ENCODE measurements at places on chromosomes 2 and 18.

DNA sequence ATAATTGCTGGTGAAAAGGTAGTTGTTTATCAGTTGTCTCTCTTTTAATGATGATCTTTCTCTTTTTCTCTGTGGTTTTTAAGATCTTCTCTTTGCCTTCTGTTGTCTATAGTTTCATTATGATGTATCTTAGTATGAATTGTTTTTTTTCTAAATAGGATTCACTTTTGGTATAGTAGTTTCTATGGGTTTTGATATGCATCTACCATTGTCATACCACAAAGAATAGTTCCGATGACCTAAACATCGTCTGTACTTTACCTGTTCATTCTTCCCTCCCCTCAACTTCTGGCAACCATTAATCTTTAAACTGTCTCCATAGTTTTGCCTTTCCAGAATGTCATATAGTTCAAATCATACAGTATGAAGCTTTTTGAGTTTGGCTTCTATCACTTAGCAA lies 19.6 kb downstream of the RDH14 start:
- no peak for DNase-seq

- DNase-seq = no peak
These were observed 336.6 kb downstream of the EN1 start for GRCh38 chr2:118510807-118511206.

- no peak for DNase-seq
These were observed 96.6 kb upstream of the NOSTRIN start for GRCh38 chr2:168705534-168706470.

GRCh38 chr2:26471289-26471688 lies 6.6 kb downstream of the OTOF start:
- DNase-seq = no peak

- no peak for DNase-seq
These were observed 7.8 kb downstream of the ATG4B start for GRCh38 chr2:241645056-241645914.

GRCh38 chr2:55962915-55963314 lies 39.3 kb upstream of the EFEMP1 start:
- no peak for DNase-seq

DNA sequence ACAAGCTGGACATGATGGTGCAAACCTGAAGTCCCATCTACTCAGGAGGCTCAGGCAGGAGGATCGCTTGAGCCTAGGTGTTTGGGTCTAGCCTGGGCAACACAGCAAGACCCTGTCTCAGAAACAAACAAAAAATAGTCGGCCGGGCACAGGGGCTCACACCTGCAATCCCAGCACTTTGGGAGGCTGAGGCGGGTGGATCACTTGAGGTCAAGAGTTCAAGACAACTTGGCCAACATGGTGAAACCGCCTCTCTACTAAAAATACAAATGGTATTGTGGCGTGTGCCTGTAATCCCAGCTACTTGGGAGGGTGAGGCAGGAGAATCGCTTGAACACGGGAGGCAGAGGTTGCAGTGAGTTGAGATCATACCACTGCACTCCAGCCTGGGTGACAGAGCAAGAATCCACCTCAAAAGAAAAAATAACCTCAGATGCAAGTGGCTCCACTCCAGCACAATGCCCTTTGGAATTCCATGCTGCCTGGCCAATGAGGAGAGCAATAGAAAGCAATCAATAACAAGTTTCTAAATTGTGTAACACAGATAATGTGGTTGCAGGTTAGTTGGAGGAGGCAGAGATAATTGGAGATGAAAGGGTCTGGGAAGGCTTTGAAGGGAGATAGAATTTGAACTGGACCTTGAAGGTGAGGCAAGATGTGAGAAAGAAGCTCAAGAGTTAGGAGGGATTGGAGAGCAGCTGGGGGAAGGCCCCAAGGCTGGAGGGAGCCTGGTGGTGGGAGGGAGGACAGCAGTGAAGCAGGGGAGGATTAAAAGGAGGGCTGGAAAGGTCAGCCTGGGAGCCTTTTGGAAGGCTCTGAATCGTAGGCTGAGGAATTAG lies 6.0 kb downstream of the TTC31 start:
- DNase-seq = no peak

GRCh38 chr18:8241731-8242130 lies 367.5 kb upstream of the RAB12 start:
- no peak for DNase-seq

- no peak for DNase-seq
These were observed 186.8 kb upstream of the DOK6 start for GRCh38 chr18:69213842-69214241.

GRCh38 chr2:161049559-161049958 lies 110.7 kb upstream of the TANK start:
- no peak for DNase-seq

DNA sequence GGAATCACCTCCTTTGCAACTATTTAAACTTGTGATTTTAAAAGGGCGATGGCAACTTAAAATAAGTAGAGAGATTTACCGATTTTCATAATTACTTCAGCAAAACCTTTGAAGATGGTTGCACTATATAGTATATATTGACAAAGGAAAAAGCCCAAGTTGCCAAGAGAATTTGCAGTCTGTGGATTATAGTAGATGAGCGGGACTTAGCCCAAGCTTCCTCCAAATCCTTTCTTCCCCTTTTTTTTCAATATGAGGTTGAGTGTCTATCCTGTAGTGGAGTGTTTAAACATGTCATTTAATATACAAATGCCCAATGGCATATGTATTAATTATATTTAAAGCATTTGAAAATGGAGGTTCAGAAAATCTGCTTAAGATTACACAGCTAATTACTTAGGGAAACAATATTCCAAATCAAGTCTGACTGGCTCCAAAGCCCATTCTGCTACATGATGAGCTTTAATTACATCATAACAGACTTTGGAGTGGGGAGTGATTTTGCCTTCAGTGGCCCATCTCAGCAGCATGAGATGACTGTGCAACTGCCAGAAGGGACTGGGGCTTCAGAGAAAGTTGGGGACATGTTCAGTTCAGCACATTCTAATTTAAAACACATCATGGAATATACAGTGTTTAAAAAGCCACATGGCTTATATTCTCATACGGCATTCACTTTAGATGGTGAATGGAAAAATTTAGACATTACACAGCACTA lies 73.2 kb downstream of the COL3A1 start:
- no peak for DNase-seq

GRCh38 chr2:38978296-38978903 lies 88.7 kb downstream of the ARHGEF33 start:
- DNase-seq = no peak

DNA sequence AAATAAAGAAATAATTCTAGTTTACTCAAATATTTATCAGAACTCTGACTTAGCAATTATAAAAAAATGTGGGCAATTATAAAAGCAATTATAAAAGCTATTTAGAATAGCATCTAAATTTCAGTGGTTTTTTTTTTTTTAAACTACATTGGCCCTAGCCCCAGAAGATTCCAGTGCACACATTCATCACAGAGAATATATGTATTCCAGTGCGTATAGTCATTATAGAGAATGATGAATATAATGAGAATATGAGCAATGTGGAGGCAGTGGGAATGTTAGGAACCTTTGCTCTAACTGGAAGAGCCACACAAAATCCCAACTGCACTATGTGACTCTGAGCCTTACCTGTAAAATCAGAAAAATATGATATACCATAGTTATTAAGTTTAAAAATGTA lies 10.5 kb downstream of the MAP3K2 start:
- no peak for DNase-seq

GRCh38 chr2:67389286-67389685 lies 7.8 kb upstream of the ETAA1 start:
- DNase-seq = no peak

- DNase-seq = no peak
These were observed 28.0 kb upstream of the SLC35F6 start for GRCh38 chr2:26735883-26736588.

GRCh38 chr2:171595456-171595855 lies 73.2 kb downstream of the CYBRD1 start:
- DNase-seq = no peak

DNA sequence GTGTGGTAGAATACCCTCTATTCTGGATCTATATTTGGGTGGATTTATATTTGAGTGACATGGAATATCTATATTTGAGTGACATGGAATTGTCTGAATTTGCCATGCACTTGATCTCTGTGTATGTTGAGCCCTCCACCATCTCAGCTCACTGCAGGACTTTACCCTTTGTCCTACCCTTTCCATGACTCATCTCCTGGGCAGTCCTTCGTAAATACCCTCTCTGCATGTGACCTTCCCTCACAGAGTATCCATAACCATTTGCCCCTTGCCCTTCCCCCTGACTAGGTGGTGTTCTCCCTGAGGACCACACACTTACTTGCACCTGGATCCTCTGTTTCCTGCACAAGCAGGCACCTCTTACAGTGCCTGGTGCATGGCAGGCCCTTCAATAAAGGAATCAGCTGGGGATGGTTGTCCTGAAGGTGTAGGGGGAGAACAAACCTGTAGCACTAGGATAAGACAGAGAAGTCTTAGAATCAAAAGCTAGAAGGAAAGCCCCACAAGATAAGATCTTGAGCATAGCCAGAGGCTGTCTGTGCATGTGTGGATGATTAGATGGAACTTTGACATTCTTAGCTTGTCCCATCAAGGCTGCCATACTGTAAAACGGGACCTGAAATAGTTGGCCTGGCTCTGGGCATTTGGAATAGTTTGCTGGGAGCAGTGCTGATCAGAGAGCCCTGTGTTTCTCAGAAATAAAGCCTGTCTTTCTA lies 230.4 kb downstream of the FHOD3 start:
- DNase-seq = no peak

DNA sequence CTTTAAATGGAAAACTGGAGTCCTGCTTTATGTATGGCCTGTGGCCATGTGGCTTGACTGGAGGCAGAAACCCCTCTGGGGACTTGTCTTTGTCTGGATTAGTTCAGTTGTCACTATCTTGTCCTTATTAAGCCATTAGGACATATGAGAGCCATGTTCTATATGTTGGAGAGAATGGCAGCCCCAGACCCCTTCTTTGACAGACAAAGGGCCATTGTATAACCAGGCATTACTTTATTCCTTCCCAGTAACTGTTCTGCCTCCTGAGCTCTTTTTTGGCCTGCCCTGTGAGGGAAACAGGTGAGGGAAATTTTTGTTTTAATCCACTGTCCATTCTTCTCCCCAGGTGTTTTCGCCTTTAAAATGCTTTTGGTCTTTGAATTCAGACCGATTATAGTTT lies 43.3 kb downstream of the FSHR start:
- no peak for DNase-seq

- no peak for DNase-seq
These were observed 5.6 kb upstream of the SP9 start for GRCh38 chr2:174328961-174329715.

DNA sequence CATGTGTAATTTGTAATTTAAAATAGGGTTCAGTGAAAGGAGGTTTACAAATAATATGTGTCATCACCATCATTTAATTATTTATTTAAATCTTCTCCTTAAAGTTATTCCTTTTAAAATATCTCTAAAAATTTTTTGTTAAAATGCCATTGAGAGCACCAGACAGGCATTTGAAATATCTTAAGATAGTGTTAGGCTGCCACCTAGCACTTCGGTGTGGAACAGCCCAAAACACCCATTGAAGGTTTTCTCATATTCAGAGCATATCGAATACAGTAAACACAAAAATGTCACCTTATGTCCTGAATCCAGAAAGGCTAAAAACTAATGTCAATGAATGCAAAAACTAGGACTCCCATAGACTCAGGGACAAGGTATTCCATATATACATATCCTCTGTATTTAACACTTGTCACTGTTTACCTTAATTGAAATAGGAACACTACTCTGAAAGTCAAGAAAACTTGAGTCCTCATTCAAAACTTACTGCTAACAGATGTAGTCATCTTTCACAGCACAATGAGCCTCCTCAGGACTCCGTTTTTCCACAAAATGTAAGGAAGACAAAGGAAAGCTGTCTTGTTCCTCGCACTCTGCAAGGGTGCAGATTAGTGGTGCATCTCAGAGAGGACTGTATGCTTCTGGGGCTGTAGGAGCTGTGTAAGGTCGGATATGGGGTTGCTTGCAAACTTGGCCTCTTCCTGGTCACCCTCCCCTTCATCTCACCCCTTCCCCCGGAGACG lies 329.5 kb downstream of the PAX3 start:
- DNase-seq = no peak

DNA sequence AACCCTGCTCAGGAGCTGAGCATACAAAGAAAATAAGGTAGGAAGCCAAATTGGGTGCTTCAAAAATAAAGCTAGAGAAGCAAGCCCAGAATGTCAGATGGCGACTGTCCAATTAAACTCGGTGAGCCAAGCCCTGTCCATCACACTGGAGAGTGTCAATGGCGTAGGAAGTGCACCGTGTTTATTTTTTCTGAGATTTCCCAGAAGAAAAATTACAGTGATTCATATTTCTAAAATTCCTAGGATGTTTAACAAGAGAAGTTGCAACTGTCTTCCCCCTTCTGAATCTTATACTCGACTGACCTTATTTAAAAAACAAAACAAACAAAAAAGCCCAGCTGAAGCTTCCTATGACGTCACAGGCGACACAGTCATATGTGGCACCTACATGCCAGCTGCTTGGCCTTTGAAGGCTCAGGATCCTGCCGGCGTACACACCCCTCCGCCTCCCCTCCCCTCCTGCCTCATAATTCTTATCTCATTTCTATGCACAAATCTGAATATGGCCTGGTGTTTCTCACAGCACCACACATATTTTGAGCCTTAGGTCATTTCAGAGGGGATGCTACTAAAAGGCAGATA lies 60.8 kb downstream of the MBP start:
- DNase-seq = peak; percentile 74

- no peak for DNase-seq
These were observed 7.9 kb downstream of the PAX3 start for GRCh38 chr2:222290736-222291484.

DNA sequence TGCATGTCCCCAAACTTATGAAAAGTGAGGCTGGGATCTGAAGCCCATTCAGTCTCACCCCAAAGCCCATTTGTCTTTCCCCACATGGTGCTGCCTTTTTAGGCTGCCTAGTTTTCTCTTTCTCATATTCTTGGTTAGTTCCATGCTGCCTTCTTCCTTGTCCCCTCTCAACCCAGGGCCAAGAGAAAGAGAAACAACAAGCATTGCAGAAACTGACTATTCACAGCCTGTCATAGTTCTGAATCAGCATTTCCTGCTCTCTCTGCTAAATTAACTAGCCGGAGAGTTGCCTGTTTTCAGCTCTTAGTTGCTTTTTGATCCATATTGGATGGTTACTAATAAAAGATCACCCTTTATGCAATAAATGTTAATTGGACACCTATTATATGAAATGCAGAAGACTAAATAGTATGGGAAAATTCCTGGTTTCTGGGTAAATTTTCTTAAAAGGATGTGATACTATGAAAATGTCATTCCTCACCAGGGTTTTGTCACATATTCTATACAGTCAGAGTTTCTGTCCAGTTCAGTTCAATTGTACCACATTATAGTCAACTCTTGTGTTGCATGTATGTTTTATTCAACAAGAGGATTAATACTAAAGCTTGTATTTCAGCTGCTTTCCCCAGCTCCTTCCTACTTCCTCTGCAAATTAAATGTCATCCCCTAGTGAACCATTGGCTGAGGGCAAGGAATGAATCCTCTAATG lies 246.5 kb downstream of the GALR1 start:
- DNase-seq = no peak

- no peak for DNase-seq
These were observed 247.3 kb upstream of the GYPC start for GRCh38 chr2:126408671-126409070.

- no peak for DNase-seq
These were observed 215.4 kb downstream of the AGAP1 start for GRCh38 chr2:235709124-235709813.

- DNase-seq = no peak
These were observed 14.9 kb downstream of the PIKFYVE start for GRCh38 chr2:208280933-208281332.

All from activated CD4-positive, alpha-beta T cell treated with anti-CD3 and anti-CD28 coated beads, Interleukin-2, amount 50 U/mL, for 1 hour (primary cell).